Erythroblast (primary cell): ENCODE measurements at places on chromosomes 6 and 20.
A peak's percentile ranks its signal among the peaks of the same experiment; 100 is the strongest.

- no peak for DNase-seq
Observed at GRCh38 chr6:4577406-4577805, 198.8 kb upstream of the CDYL start.

GRCh38 chr20:9131841-9132240 lies 63.0 kb downstream of the PLCB4 start:
- no peak for DNase-seq

GRCh38 chr6:73231986-73232391 lies 6.7 kb upstream of the KHDC1L start:
- DNase-seq: no peak

DNA sequence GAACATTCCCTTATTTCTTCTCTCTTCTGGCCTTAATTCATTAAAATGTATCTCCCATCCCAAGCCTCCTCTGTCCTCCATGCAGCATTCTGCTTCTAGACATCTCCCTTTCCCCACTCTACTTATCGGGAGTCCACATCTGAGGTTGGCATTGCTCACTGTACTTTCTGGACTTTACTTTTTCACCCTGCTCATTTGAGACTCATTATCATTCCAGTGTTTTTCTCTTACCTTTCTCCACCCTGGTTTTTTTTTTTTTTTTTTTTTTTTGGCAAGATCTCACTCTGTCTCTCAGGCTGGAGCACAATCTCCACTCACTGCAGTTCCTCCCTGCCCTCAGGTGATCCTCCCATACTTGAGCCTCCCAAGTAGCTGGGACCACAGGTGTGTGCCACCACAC lies 4.5 kb downstream of the ENPP3 start:
- DNase-seq: peak; percentile 37

- no peak for DNase-seq
Observed at GRCh38 chr6:89050155-89050554, 30.4 kb upstream of the PNRC1 start.

DNA sequence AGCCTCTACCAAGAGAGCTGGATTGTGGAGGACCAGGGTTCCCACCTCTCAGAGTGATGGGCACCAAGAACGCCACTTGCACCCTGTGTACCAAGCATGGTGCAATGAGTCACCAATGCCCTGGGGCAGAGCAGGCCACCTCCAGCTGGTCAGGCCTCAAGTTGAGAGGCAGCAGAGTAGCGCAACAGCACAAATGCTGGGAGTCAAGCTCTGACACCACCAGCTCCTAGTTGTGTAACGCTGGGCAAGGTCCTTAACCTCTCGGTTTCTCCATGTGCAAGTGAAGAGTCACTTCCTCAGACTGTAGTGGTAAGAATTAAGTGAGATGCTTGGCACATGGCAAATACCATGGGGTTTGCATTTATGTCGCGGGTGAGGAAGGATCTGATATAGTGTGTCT lies 25.6 kb downstream of the GFOD1 start:
- no peak for DNase-seq

- DNase-seq: no peak
Observed at GRCh38 chr6:70590400-70590799, 23.7 kb downstream of the SDHAF4 start.
